ENCODE measurements at places on chromosomes 3 and 15. TPM values are rescaled to one million over a fixed set of nuclear protein-coding genes. Genes with fewer than 3 reads are reported as not detected.
A peak's percentile ranks its signal among the peaks of the same experiment; 100 is the strongest.

GRCh38 chr3:185595526-185595925 is 9.4 kb downstream of the SENP2 start:
- no peak for DNase-seq

GRCh38 chr3:79339846-79340245 is 428.0 kb downstream of the ROBO1 start:
- DNase-seq = no peak

DNA sequence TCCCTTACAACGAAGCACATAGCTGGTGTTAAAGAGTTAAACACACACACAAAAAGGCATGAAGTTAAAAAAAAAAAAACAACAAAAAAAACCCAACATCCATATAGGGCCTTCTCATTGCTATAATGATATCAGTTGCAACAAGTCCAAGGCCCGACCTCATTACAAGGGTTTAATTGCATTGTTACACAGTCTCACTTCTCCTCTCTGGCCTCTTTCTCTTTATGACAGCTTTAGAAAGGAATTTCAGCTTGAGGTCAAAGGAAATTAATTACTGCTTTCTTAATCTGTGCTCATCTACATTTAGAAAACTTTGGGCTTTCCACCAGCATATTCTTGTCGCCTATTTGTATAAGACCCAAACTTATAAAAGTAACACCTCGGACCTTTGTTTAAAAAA is 342.1 kb downstream of the NR2F2 start:
- DNase-seq = no peak

- no peak for DNase-seq
Measured at GRCh38 chr3:49371946-49372345, 13.8 kb upstream of the GPX1 start.

DNA sequence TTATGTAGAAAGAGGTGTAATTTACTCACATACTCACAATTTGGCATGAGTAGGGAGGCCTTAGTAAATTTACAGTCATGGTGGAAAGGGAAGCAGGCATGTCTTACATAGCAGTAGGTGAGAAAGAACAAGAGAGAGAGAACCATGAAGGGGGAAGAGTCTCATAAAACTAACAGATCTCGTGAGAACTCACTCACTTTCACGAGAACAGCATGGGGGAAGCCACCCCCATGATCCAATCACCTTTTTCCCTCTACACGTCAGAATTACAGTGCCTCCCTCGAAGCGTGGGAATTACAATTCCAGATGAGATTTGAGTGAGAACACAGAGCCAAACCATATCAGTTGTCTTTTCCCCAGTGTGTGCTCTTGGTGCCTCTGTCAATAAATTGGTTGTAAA is 855.3 kb downstream of the TBL1XR1 start:
- no peak for DNase-seq

DNA sequence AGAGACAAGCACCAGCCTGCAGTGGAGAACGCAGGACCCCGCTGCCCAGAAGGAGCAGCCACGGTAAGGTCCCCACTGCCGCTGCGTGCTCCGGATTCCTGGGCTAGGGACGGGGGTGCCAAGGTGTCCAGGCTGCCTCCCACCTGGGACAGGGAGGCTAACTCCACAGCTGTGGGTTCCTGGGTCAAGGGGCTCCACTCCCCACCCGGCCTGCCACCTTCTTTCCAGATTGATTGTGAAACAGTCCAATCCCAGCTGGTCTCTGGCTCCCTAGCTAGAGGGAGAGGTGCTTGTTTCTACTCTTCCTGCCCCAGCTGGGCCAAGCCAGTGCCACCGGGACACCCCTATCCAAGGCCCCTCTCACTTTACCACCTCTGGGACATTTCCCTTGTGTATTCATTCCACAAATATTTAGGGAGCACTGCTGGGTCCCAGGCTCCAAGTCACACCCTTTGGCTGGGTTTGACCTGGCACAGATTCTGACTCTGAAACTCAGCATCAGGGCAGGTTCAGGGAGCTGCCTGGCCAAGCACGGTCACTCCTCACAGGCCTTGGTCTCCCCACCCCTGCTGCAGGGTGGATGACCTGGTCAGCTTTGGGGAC is 1.9 kb downstream of the PAK6 start:
- no peak for DNase-seq

GRCh38 chr3:128335621-128336296 is 130.9 kb downstream of the DNAJB8 start:
- DNase-seq = no peak

- no peak for DNase-seq
Measured at GRCh38 chr3:190224863-190225692, 97.2 kb downstream of the CLDN1 start.

DNA sequence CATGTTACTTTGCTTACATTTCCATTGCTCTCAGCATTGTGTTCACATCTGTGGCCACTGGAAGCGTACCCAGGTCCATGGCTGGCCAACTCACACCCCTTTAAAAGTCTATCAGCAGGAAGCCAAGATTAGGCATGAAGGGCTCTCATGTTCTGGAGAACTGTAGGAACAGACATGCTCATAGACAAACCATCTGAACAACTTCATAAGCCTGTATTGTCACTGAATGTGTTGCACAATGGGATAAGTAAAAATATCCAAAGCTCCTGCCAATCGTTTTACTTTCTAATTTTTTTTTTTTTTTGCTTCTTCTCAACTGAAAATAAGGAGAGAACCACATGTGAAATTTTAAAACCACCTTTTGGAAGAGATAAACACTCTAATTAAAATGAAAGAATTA is 6.4 kb downstream of the RPLP1 start:
- peak; percentile 11 for DNase-seq

PPP2R3A gene
- total RNA-seq = 0.21 TPM

NRROS gene
- 37.5 TPM for total RNA-seq

Data from activated CD8-positive, alpha-beta T cell treated with anti-CD3 and anti-CD28 coated beads, Interleukin-2, amount 10 ng/mL, durations not matched to agents 7 days and 5 days (primary cell).